ENCODE measurements at places on chromosomes 1 and 21.

- DNase-seq: no peak
Observed at GRCh38 chr1:19670787-19671186, 6.1 kb downstream of the HTR6 start.

- DNase-seq: no peak
Observed at GRCh38 chr1:145845144-145845513, 301 bp upstream of the NUDT17 start.

DNA sequence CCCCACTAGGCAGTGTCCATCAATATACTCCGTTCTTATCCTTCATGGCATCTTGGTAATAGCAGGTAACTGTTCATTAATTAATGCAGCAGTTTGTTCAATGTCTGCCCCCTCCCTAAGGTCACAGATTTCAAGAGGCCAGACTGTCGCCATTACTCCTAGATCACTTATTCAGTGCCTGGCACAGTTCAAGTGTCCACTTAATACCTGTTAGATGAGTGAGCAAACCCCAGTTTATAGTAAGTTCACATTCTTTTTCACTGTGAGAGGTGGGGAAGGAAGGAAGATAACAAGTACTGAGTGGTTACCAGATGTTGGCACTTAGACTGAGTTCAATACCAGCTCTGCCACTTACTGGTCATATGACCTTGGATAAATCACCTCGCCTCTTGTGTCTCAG is 36.4 kb downstream of the OPRD1 start:
- DNase-seq: no peak

DNA sequence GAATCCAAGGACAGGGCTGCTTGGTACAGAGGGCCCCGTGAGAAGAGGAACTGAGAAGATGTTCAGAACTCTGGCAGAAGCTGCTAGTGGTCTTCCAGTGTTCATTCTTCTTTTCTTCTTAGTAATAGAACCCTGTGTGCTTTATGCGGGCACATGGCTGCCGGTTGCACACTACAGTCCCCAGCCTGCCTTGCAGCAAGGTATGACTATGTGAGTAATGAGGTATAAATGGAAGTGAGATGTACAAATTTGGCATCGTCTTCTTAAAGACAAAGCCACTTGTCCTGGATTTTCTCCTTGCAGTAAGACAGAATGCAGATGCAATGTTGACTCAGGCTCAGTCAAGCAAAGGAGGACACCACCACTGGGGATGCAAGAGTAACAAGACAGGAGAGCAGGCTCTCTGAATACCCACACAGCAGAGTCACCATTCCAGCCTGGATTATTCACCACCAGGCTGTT is 15.0 kb upstream of the ATP1B1 start:
- no peak for DNase-seq
